ENCODE measurements at places on chromosomes 4 and X.

GRCh38 chr4:2009651-2010233 lies 968 bp upstream of the NELFA start:
- peak; percentile 95 for DNase-seq

DNA sequence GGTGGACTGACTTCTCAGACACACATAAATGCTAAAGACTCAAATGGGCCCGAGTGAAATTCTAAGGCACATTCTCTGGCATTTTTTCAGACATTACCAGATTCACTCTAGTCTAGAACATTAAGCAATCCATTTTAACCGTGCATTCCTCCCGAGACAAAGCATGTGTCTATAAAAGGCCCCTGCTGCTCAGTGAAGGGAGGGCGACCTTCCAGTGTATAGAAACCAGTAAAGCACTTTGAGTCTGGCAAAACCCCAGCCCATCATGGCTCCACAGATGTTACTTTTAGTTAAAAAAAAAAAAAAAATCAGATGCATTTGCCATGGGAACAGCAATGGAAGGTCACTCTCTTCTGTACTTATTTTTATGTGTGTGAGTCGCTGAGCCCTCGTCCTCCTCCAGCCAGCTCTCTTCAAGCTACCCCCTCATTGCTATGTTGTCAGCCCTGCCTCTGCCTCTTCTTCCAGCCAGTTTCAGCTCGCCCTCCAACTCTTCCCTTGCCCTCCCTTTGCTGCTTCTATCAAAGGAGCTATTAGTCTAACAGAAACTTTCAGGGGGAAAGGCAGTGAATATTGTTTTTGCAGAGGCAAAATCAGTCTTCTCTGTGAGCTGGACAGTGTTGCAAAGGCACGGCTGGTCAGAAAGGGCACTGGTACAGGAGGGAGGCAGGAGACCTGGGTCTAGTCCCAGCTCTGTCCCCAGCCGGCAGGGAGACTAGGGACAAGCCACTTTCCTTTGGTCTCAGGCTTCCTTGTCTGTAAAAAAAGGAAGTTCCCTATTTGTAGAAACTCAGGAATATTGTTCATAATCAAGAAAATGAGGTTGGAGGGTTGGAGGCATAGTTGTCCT lies 644.2 kb downstream of the ZNF674 start:
- DNase-seq, result no peak

DNA sequence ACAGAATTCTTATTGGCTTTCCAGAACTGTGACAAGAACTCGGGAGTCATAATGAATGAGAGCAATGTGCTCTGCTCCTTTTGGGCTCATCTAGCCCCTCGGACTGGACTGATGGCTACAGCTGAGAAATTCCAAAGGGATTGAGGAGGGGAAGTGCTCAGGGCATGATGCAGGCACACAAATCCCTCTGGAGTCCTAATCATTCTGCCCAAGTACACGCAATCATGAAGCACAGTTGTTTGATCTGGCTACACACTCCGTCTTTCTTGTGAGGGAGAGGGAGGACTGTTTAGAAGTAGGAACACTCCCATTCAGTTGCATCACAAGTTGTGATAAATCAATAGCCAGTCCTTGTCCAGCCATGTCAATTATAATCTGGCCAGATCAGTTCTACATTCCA lies 237.5 kb downstream of the COL25A1 start:
- peak; percentile 56 for DNase-seq

DNA sequence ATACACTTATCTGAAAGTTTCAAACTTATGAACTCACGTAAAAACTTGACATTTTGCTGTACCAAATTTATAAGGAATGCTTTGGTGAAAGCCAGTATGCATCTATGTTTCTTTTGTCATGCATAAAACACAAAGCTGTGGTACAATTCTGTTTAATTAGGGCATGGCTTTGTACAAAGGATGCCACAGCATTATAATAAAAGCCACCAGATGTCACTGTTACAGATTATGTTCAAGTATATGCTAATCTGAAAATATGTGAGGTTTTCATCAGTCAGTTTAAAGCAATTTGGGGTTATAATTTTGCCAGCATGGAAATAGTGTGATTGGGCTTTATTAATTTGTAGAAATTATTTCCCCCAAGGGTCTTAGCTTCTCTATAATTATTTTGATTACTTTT lies 69.0 kb downstream of the ATOH1 start:
- DNase-seq, result peak; percentile 22

GRCh38 chr4:126396703-126397102 lies 1081.9 kb downstream of the FAT4 start:
- no peak for DNase-seq

GRCh38 chr4:8164194-8164565 lies 5.6 kb upstream of the ABLIM2 start:
- peak; percentile 9 for DNase-seq

DNA sequence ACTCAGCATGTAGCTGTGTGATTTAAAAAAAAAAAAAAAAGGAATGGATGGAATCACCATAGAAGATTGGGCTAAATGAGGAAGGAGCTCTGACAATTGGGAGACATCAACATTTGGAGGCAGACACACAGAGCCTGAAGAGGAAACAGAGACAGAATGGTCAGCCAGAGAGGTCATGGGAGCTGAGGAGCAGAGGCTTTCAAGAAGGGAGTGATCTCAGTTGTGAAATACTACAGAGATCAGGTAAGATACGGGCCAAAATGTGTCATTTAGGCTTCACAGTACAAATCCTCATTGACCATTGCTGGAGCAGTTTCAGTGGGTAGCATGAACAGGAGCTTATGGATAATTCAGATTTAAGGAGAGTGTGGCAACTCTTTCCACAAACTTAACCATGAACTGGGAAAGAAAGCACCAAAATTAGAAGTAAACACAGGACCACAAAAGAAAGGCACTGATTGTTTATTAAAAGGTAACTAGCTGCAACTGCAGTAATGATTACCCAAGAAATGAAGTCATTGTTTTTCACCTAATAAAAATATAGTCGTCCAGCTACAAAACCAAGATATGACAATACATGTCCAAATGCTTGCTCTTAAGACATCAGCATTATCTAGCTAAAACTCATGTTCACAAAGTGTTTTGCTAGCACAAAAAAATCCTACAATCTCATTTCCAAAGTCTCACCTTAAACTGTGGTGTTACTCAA lies 203.2 kb downstream of the DHX15 start:
- DNase-seq, result no peak

All from osteoblast (primary cell).